ENCODE measurements at places on chromosomes 4 and X.

- DNase-seq, result no peak
Observed at GRCh38 chr4:8352368-8353157, 83.0 kb downstream of the HTRA3 start.

DNA sequence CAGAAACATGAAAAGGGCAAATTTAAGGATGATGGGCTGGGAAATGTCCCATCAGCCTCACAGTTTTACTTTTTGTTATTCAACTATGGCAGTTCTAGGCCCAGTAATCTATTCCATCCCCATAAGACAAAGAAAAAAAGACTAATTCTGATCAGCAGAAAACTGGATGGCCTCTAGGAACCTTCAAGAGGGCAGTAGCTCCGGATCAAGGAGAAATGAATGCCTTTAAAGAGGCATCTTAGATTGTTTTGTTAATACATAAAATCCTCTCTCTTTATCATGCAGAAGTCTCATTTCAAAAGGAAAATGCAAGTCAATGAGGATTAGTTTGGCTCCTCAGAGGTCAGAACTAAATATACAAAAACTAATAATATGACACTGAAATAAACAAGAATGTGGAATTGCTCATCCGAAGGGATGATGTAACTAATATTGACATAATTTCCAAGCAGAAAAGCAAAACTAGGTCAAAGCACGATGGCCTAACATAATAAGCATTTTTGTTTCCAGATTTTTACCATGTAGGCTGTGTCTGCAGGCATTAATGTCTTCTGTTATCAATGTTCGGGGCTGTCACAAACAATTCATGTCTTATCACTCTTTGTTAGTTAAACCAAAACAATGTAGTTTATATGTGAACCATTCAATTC lies 8.8 kb downstream of the MID1 start:
- no peak for DNase-seq

GRCh38 chr4:121071640-121072223 lies 603 bp downstream of the NDNF start:
- no peak for DNase-seq

- DNase-seq, result peak; percentile 45
Observed at GRCh38 chrX:69133921-69134542, 31.2 kb downstream of the PJA1 start.

- no peak for DNase-seq
Observed at GRCh38 chrX:97260679-97261078, 377.0 kb downstream of the RPA4 start.

GRCh38 chr4:26450418-26450817 lies 39.9 kb downstream of the CCKAR start:
- DNase-seq, result no peak

GRCh38 chrX:136584545-136584944 lies 52.5 kb downstream of the VGLL1 start:
- DNase-seq, result no peak

- DNase-seq, result no peak
Observed at GRCh38 chrX:10926891-10927290, 184.2 kb upstream of the HCCS start.

GRCh38 chr4:113607147-113607720 lies 154.3 kb downstream of the CAMK2D start:
- no peak for DNase-seq

DNA sequence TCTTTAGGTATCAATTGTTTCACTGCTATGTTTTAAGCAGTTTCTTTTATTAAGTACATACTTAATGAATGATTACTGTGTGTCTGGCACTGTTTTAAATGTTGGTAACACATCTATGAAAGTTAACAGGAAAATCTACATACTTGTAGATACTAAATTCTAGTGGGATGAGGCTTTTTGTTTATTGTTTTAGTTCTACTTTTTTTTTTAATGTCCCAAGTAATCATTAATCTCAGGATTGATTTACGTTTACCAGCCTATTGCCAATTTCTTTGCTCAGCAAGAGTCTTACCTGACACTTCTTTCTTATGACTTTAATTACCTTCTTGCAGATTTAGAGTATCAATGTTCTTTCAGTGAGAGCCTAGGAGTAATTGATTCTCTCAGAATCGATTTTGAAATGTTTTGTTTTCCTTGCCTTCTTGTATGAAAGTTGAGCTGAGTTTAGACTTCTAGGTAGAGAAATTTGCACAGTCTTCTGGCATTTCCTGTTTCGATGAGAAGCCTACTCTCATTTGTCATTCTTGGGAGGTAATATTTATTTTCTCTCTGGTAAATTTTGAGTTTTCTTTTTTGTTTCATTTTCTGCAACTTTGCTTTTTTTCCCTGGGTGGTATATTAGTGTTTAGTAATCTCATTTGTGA lies 235.2 kb upstream of the ANKRD50 start:
- no peak for DNase-seq

DNA sequence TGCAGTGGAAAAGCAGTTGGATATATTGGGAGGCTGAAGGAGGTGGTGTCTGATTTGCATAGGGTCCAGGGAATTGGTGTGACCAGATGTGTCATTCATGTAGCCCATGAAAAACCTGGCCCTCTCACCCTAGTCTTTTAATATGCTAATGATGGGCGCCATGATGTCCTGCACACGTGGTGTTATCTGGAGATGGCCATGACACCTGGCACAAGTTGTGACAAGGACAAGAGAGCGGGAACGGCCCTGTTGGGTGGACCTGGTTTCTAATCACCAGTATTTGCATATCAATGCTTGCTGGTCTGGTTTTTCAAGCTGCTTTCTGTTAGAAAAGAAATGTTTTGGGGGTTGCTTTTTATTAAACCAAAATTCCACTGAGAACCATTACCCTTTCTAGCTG lies 87.4 kb downstream of the ZXDA start:
- DNase-seq, result no peak

DNA sequence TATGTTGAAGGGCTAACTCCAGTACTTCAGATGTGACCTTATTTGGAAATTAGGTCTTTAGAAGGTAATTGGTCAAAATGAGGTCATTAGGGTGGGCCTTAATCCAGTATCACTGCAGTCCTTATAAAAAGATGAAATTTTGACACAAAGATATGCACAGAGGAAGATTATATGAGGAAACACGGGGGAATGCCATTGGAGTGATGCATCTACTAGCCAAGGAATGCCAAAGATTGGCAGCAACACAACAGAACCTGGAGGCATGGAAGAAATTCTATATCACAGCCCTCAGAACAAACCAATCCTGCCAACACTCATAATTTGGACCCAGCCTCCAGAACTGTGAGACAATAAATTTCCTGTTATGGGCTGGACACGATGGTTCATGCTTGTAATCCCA lies 17.6 kb downstream of the TRIM61 start:
- DNase-seq, result no peak

- DNase-seq, result no peak
Observed at GRCh38 chr4:924107-925096, 7.7 kb downstream of the GAK start.

GRCh38 chrX:43328358-43328946 lies 327.6 kb upstream of the MAOA start:
- no peak for DNase-seq

- no peak for DNase-seq
Observed at GRCh38 chrX:40177117-40177430, 79.3 kb upstream of the BCOR start.

GRCh38 chr4:184432127-184432922 lies 42.0 kb downstream of the IRF2 start:
- DNase-seq, result no peak

GRCh38 chr4:28357990-28358389 lies 1497.3 kb downstream of the STIM2 start:
- no peak for DNase-seq

GRCh38 chrX:51896626-51897025 lies 3.2 kb downstream of the MAGED1 start:
- DNase-seq, result no peak

DNA sequence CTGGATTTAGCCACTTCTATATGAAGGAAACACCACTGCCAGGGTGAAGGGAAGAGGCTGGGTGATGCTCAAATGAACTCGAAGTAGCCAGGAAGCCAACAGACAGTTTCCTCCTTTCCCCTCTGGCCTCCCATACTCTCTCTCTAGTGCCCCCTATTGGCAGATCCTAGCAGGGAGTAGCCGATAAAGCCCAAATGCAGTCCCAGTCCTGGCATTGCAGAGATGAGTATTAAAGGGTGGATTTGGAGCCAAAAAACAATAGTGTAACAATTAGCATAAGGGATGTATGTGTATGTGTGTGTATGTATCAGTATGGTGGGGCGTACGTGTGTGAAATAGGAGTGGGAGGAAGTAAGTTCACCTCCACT lies 213.8 kb upstream of the LDB2 start:
- no peak for DNase-seq

- no peak for DNase-seq
Observed at GRCh38 chrX:17052793-17053192, 106.3 kb downstream of the REPS2 start.

DNA sequence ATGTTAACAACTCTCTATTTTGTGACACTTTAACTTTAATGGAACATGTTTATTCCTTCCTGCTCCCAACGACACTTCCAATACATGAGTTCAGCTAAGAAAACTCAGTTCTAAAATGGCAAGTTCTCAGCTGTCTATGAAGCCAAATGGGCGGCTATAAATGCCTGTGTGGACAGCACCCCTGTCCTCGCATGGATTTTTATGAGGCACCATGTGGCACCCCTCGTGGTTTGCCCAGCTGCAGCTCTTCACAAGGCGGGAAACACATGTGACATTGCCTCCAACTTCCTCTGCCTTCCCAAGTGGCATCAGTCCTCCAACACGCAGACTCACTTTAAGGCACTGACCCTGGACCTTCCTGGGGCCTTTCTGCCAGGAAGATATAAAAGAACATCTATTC lies 48.0 kb downstream of the SH3RF1 start:
- DNase-seq, result no peak

DNA sequence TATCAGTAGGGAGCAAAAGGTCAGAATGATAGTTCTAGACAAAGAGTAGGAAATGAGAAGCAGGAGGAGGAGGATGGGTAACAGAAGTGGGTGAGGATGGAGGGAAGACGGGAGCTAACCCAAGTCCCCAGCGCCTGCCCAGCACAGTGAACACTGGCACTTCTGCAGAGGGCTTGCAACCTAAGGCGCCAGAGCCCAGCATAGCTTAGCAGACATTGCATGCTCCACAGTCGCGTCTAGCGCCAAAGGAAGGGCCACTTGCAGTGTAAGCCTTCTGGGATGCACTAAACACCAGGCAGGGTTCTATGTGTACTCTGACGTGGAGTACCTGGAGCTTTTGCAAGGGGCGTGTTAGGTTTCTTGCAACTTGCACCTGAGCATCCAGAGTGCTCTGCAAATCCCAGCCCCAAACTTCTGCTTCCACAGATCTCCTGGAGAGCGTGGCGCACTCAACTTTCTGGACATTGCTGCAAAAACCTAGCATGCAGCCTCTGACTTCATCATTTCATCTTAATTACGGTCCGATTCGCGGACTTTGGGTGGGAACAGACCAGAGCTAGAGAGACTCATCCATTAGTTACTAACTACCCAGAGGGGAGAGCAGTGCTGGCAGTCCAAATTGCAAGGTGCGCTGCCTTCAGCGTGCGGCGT lies 46.5 kb upstream of the NKAP start:
- DNase-seq, result no peak

GRCh38 chrX:100477958-100478357 lies 67.9 kb upstream of the PCDH19 start:
- DNase-seq, result no peak

- DNase-seq, result no peak
Observed at GRCh38 chr4:143383005-143383574, 46.4 kb downstream of the GAB1 start.

GRCh38 chr4:171639540-171639939 lies 173.7 kb upstream of the GALNTL6 start:
- DNase-seq, result no peak

DNA sequence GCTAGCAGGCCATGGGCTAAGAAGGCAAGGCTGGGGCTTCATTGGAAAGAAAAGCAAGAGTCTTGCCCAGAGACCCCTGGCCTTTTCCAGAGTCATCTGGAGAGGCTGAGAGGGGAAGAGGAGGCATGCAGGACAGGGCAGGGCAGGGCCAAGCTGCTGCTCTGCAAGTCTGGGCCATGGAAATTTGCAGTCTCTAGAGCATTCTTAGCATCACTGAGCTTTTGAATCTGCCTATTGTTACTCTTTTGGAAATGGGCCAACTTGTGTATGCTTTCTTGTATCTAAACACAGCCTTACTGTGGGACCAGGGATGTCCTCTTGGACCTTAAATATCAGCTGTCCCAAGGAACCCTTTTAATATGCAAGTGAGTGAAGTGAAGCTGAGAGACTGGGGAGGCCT lies 560.5 kb downstream of the MID1IP1 start:
- no peak for DNase-seq

DNA sequence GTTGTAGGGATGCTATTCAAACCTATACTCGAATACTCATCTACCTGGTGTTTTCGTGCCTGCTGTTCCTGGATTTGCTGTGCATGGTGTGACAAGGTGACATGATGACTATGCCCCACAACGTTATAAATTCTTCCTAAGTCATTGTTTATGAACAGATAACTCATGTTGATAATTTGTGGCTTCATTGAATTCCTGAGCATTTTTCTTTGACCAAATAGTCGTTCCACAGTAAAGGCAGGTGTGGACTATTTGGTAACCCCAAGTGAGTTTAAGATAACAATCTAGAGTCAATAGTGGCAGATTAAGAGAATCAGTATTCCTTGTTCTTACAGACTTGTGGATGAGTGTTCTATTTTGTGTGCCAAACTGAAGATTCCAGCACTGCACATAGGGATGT lies 59.9 kb downstream of the SNX25 start:
- no peak for DNase-seq

DNA sequence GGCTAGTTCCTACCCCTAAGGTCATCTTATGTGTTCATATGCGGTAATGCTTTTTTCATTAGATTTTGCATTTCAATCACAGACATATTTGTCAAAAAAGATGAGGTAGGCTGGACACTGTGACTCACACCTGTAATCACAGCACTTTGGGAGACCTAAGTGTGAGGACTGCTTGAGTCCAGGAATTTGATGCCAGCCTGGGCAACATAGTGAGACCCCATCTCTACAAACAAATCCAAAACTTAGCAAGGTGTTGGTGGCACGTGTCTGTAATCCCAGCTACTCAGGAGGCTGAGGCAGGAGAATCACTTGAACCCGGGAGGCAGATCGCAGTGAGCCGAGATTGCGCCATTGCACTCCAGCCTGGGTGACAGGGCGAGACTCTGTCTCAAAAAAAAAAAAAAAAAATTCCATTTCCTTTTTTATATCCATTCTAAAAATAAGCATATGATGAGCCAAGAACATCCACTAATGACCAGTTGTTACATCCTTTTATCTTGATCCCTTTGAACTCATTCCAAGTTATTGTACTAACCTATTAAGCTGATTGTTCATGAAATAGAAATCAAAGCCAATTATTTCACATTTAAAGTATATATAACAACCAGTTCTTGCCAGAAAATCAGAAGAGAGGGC lies 23.4 kb downstream of the PGAM4 start:
- DNase-seq, result no peak
